Activated T-cell treated with anti-CD3 and anti-CD28 coated beads, Interleukin-2, amount 50 U/mL, for 1 hour (primary cell): ENCODE measurements at places on chromosomes 3 and 15.

DNA sequence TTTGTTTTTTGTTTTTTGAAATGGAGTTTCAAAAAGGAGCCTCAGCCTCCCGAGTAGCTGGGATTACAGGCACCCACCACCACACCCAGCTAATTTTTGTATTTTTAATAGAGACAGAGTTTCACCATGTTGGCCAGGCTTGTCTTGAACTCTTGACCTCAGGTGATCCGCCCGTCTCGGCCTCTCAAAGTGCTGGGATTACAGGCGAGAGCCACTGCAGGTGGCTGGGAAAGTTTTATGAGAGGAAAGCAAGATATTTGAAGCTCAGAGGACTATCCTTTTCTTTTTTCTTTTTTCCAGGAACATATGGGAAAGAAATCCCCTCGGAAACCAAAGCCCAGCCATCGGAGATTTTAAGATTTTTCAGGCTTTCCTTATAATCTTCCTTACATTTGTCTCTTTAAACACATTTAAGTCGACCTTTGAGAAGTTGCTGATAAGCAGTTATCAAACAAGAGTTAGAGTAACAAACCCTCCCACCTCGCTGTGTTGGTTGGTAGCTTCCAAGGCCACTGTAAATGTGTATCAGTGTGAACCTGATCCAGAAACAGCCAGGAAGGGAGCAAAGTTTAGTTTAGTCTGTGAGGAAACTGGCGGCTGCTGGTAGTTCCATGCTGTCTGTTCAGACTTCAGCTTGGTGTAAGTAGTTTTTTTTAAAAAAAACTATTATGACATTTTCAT is 34.5 kb upstream of the MAP3K13 start:
- DNase-seq: no peak

DNA sequence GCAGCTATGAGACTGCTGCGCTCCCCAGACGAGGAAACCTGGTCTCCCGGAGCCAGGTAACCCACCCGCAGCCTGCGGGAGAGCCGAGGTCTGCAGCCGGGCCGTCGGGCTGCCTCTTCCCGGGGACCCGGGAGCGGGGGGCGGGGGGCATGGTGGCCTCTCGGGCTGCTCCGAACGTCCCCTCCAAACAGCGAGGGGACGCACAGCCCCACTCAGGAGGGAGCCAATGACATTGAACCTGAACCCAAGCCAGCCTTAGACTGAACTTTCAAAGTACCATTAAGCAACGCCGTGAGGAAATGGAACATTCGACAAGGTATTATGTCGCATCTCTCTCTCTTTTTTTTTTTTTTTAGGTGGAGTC is 29.8 kb upstream of the ALDH1A3 start:
- DNase-seq: no peak

GRCh38 chr15:27679731-27680471 is 419.2 kb downstream of the OCA2 start:
- DNase-seq: no peak

GRCh38 chr15:45183511-45183910 is 4.3 kb downstream of the SHF start:
- DNase-seq: no peak

- DNase-seq: no peak
Observed at GRCh38 chr3:62343755-62344154, 29.6 kb downstream of the FEZF2 start.

GRCh38 chr3:48394391-48394790 is 22.4 kb downstream of the FBXW12 start:
- no peak for DNase-seq

GRCh38 chr3:131033480-131034080 is 6.9 kb downstream of the NEK11 start:
- no peak for DNase-seq

DNA sequence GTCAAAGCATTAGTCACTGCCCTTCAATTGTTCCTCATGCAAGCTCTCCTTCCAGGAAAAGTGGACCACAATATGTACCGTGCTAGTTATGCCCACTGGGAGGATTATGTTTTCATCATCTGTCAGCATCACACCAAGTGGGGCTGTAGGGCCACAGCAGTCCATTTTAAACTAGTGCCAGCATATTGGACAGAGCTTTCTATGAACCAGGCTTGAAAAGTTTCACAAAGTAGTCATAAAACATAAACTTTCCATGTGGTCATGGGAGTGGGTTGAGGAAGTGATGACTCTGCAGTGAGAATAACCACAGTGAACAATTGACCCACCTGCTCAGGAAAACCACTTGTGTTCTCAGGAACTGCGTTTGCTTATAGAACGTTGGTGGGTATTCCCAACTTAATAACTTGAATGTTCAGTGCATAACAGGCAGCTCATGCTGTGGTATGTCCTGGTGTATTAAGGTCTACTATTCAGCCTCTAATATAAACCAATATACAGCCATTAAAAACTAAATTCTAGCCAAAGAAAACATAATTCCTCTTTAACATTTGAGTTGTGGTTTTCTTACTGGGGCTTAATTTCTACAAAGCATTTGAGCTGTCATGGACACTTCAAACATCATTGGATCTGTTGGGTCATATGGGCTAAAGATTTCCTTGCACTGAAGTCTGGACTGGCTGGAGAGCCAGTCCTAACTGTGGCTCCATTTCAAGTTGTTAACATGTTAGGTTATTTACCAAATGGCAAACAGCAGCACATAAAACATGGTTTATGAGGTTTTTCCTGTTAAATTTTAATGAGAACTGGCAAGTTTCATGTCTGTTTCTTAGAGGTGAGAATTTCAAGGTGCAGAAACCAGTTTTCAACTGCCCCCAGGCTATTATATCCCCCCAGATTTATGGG is 274.1 kb downstream of the OTOL1 start:
- DNase-seq: no peak

GRCh38 chr15:69757186-69757585 is 304.6 kb downstream of the RPLP1 start:
- DNase-seq: peak; percentile 54

DNA sequence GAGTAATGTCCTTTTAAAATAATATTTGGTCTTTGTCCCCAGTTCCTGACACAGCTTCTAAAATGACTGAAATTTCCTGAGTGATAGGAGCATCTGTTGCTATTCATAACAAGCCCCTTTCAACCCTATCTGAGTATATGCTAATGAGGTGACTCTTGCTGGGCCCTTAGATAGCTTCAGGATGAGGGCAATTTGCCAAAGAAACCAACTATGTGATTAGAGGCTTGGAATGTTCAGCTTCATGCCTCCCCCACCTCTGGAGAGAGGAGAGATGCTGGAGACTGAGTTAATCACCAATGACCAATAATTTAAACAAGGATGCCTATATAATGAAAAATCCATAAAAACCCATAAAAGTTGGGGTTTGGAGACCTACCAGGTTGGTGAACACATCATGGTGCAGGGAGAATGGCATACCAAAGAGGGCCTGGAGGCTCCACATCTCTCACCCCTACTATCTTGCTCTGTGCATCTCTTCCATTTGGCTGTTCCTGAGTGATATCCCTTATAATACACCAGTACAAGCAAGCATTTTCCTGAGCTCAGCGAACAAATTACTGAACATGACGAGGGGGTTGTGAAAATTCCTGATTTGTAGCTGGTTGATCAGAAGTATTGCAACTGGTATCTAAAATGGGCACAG is 189.2 kb downstream of the ECT2 start:
- no peak for DNase-seq

GRCh38 chr15:96657096-96657495 is 326.6 kb downstream of the NR2F2 start:
- no peak for DNase-seq

- no peak for DNase-seq
Observed at GRCh38 chr3:129416415-129416814, 12.0 kb downstream of the EFCAB12 start.

GRCh38 chr3:33690341-33690740 is 27.7 kb downstream of the CLASP2 start:
- DNase-seq: no peak

DNA sequence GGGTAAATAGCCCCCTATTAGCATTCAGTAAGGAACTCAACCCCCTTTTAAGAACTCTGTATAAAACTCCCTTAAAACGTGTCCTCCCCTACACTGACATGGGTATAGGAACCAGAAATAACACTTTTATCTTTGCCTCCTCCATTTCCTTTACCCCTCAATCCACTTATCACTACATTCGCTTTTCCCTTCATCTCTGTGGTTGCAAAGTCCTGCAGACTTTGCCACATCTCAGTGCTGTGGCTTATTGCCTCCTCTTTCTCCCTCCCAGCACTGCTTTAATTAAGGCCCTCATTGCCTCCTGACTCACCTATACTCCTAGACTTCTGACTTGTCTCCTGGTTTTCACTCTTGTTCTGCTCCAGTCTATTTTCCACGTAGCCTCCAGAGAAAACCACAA is 94.3 kb upstream of the GADL1 start:
- no peak for DNase-seq

DNA sequence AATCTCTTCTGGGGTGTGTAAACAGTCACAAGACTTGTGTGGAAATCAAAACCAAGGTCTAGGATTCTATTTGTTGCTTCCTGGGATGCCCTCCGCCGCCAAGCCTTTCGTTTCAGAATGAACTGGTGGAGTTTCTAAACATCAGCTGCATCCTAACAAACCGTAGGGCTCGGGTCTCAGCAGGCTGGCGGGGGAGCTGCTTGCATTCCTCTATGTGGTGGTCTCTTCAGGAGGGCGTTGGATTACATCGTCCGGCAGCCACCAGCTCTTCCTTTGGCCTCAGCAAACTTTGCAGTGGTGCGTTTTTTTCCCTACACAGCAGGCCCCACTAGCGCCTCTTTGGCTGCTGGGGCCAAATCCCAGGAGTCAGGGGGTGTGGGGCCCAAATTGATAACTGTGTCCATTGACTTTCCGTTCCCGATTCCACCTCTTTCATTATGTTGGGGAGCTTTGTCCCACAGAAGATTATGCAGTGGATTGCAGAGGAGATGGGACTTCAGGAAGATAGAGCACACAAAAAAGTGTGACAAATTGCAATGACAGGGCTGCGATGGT is 390.0 kb upstream of the NR2F2 start:
- no peak for DNase-seq

- DNase-seq: no peak
Observed at GRCh38 chr3:107045791-107046190, 331.4 kb upstream of the CCDC54 start.

- no peak for DNase-seq
Observed at GRCh38 chr15:68935400-68935937, 5.1 kb downstream of the SPESP1 start.

DNA sequence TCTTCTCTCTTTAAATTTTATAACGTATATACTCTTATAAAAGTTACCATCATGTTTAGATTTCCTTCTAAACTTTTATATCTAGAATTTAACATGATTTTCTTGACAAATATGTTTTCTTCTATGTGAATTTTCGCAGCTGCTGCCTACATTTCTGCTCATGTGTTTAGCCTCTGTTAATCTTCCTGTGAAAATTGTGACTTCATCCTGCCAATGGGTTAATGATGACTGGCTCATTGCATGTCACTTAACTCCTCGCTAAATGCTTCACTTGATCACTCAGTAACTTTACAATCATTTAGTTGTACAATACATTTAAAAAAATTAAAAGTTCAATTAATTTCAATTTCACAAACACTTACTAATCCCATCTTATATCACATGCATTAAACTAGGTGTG is 178.1 kb downstream of the LPP start:
- no peak for DNase-seq

- no peak for DNase-seq
Observed at GRCh38 chr3:183443395-183444385, 15.3 kb upstream of the MCF2L2 start.

DNA sequence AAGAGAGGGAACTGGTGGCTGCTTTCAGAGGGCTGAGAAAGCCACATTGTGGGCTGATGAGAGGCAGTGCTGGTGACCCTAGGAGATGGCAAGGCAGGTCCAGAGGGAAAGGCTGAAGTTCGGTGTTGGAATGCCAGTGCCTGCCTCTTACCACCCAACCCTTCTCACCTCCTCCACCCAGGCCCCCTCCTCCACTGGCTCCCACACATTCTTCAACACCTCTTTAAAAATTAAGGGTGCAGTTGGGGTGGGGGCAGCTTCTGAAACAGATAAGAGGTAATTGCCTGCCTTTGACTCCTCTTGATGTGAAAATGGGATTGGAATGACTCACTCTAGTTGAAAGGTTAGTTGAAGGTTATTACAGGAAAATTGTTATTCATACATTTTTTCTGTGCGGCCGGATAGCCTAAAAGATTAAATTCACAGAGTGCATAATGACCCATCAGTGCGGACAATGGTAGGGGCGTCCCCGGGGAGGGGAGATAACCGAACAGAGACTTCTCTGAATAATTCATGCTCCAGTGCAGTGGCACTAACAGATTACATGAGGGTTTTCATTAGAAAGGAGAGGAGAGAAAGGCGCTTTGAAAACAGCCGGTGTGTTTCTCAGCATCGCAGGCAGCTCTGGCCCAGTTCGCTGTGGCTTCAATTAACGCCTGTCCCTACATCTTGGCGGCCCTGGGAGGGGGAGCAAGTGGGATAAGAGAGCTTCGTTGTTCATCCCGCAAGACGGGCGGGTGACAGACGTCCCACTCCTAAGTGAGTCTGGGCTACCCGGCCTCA is 212.4 kb downstream of the TLE3 start:
- no peak for DNase-seq

- no peak for DNase-seq
Observed at GRCh38 chr3:178277605-178278004, 258.6 kb upstream of the KCNMB2 start.

- no peak for DNase-seq
Observed at GRCh38 chr3:132624790-132625189, 27.7 kb downstream of the ACKR4 start.

GRCh38 chr15:53473886-53474285 is 285.6 kb downstream of the WDR72 start:
- DNase-seq: no peak

- no peak for DNase-seq
Observed at GRCh38 chr3:190399677-190400076, 11.7 kb downstream of the CLDN16 start.

DNA sequence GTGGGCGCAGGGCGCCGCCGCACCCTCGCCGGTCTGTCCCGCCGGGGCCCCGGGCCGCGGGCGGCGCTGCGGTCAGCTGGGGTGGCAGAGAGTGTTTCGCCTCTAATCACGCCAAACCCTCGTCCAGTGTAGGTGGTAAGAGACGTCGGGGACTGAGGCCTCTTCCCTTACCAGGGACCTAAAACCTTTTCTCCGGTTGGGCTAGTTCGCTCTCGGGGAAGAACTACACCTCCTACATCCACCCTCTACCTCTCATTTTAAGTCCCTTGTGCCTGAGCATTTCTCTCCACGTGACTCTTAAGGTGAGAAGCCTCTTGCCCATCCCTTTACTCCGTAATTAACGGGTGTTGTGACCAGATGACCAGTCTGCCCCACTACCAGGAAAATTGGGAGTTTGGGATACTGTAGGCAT is 520 bp downstream of the TMEM42 start:
- no peak for DNase-seq

- no peak for DNase-seq
Observed at GRCh38 chr3:126309165-126309564, 48.0 kb downstream of the KLF15 start.
